ENCODE measurements at places on chromosomes 13 and 19. TPM values are rescaled to one million over a fixed set of nuclear protein-coding genes. Genes with fewer than 3 reads are reported as not detected.

DNA sequence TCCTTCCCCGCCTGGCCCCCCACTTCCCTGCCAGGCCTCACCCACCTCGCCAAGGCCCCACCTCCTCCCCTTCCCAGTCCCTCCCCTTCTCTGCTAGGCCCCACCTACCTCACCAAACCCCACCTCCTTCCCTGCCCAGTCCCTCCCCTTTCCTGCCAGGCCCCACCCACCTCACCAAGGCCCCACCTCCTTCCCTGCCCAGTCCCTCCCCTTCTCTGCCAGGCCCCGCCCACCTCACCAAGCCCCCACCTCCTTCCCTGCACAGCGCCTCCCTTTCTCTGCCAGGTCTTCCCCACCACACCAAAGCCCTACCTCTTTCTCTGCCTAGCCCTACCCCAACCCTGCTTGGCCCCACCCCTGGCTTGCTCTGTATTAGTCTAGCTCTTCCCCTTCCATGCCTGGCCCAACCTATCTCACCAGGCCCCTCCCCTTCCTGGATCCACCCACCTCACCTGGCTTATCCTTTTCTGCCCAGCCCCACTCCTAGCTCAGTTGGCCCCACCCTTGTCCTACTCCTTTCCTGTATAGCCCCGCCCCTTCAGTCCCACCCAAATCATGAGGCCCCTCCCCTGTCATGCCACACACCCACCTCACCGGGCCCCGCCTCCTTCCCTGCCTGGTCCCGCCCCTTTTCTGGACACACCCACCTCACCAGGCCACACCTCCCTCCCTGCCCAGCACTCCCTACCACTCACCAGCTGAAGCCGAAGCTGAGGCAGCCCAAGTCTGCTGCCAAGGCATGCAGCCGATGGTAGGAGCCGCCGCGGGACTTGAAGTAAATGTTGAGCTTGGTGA, 16.2 kb downstream of the CERS1 start:
- no peak for DNase-seq

GRCh38 chr13:110638814-110639806, 23.8 kb downstream of the NAXD start:
- no peak for DNase-seq

DNA sequence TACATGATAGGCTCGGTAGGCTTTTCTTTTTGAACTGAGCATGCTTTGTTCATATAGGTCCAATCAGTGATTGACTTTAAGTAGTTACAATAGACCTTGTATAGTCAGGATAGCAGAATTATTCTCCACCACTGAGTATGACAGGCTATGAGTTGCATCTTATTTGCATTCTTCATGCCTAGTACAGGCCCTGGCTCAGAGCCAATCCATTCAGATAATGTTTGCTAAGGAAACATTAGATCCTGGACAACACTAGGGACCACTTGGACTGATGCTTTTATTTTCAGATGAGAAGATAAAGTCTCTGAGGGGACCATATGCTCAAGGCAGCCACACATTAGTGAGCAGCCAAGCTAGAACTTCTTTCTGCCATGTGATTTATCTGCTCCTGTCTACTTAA, 133.9 kb downstream of the KL start:
- no peak for DNase-seq

DNA sequence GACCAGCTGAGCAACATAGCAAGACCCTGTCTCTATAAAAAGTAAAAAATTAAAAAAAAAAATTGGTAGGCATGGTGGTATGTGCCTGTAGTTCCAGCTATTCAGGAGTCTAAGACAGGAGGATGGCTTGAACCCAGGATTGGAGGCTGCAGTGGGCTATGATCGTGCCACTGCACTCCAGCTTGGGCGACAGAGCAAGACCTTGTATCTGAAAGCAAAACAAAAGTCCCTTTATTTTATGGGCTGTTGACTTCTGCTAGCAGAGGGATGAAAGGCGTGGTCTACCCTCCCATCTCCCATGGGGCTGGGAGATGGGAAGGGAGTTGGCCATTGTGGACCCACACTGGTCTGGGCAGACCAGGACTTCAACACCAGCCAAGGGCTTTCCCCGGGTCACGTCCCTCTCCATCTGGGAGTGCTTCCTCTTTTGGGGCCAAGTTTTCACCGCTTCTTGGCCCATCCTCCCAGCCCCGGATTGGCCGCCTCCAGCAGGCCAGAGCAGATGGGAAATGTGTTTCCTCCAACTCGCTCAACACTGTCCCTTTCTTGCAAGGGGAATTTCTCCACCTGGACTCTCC, 2.2 kb upstream of the TNFSF9 start:
- no peak for DNase-seq

GRCh38 chr19:43534305-43534815, 1.4 kb downstream of the ZNF575 start:
- DNase-seq, result no peak

- DNase-seq, result no peak
These were observed 3.9 kb downstream of the PRRG2 start for GRCh38 chr19:49585023-49585422.

DNA sequence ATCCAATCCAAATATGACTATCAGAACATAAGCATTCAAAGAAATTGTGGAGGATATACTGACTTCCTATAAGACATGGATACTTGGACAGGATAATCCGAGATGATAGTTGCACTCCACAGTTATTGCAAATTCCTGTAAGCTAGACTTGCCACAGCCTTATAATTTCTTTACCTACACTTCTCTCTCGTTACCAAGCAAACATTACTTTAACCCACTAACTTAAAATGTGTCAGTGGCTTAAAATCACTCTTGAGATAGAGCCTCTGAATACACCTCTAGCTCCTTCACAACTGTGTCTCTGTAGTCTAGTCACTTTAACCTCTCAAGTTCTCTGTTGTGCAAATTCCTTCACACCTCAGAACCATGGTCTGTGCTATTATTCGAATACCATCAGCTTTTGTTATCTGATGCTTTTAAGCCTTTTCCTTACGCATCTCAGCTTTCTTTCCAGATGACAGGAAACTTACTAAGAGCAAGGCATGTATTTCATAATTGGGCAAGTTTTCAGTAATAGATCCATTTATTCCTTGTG, 474.9 kb upstream of the MIR17HG start:
- no peak for DNase-seq

Gene ZNF8
- total RNA-seq, result 8.6 TPM
